Activated CD8-positive, alpha-beta memory T cell treated with anti-CD3 and anti-CD28 coated beads for 1 hour (primary cell): ENCODE measurements at places on chromosomes 13 and 19.

DNA sequence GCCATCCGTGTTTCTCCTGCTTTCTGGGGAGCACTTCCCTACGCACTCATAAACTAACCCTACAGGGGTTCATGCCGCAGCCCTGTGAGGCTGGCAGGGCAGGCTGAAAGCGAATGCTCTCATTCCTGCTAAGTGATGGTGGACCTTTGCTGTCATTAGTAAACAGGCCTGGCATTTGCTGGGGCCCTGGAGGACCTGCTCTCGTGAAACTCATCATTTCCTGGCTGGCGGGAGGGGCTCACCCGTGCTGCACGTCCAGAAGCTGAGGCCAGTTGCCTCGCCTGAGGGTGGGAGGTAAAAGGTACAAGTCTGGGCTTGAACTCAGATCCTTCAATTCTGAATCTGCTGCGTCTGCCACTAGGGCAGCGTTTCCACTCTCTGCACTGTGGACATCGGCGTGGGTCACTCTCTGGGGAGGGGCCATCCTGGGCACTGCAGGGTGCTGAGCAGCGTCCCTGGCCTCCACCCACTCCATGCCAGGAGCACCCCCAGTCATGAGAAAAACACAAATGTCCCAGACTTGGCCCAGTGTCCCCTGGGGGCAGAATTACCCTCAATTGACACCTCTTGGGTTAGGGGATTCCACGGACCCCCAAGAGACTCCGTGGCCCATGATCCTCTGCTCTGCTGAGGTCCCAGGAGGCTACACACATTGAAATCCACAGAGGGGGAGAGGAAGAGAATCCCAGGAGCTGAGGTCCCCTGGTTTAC is 7.0 kb downstream of the MOB3A start:
- no peak for DNase-seq

DNA sequence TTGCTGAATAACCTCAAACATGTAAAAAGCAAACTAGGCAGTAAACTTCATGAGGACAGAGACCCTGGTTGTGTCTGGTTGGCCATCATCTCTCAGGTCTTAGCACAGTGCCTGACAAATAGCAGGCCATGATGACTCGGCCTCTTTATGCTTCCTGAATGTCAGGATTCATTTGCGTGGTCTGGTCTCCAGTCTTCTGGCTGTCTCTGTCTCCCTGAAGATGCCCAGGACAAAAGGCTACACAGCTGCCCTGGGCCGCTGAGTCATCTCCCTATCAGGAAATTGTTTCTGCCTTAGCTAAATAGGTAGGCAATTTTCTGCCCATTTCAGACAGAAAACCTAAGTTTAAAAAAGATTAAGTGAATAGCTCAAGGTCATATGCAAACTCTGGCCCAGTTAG is 84.1 kb upstream of the FNDC3A start:
- no peak for DNase-seq

GRCh38 chr13:53068585-53069520 is 40.2 kb downstream of the OLFM4 start:
- DNase-seq, result no peak

DNA sequence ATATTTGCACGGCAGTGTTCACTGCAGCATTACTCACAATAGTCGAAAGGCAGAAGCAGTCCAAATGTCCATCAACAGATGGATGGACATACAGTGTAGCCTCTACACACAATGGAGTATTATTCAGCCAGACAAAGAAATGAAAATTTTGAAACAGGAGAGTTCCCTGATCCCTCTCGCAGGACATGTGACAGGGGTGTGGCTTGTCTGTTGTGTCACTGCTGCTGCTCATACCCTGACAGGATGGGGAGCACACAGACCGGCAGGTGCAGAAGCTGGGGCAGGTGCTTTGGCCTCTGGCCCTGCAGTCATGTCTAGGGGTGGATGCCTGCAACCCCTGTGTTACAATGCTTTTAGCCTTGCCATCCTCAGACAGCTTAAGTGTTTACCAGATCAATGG is 204.3 kb downstream of the EFNB2 start:
- DNase-seq, result no peak

GRCh38 chr19:4284176-4284958 is 5.3 kb downstream of the SHD start:
- DNase-seq, result no peak

DNA sequence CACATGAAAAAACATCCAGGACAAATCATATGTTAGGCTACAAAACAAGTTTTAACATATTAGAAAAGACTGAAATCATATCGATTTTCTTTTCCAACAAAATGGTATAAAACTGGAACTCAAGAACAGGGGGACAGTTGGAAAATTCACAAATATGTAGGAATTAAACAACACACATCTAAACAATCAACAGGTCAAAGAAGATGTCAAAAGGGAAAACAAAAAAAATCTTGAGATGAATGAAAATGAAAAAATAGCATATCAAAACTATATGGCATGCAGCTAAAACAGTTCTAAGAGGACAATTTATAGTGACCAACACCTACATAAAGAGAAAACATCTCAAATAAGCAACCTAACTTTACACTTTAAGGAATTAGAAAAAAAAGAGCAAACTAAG is 585.3 kb downstream of the UQCRFS1 start:
- DNase-seq, result no peak

DNA sequence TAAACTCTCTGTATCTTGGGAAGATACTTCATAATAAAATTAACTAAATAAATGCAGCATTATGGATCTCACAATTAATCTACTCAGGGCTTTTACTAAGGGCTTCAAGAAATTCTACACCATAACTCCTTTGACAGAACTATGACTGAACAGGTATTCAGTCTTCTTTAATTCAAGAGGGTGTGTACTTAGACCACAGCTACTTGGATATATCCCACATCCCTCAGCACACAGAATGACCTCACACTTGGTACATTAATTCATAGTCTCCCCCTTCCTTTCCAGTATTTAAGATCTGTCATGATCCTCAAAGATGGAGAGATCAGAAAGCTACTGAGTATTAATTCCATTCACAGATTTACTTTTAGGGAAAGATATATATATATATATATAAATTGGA is 11.6 kb downstream of the DIAPH3 start:
- DNase-seq, result no peak

DNA sequence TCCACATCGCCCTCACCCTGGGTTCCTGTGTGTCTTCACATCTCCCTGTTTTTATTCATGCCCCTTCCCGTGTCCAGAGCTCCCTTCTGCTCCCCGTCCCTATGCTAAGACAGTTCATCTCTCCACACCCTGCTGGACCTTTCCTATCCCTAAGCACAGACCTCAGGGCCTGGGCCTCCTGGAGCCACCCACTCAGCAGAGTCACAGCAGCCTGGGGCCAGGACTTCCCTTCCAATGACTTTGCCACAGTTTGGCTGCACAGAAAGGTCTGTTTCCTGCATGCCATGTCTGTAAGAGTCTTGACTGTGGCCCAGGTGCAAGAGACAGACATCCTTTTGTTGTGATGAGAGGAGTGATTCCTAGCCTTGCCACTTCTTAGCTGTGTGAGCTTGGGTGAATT is 470.7 kb downstream of the TSHZ3 start:
- no peak for DNase-seq

DNA sequence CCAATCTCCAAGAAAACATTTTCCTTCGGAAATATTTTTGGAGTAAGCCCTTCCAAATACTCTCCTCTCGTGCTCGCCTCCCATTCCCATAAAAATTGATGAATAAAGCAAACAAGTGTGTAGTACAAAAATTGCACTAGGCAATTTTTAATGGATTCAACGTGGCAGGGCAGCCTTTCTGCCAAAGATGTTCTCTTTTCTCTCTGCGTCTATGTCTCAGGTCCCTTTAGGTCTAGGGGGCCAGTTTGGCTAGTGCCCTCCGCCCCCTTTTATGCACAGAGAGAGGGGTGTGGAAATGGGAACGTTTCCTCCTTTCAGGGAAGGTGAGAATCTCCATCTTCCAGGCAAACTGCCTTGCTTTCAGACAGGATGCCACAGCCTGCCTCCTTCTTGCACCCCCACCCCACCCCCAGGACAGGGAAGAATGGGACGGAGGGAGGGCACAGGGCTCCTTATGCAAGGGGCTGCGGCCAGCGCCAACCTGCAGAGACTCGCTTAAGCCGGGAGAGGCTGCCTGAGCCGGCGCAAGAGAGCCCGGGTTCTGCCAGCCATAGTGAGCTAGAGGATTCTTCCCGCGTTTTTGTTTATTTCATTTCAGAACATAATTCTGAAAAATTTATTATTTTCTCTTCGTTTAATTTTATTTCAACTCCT is 2.7 kb upstream of the ZIC2 start:
- DNase-seq, result no peak

DNA sequence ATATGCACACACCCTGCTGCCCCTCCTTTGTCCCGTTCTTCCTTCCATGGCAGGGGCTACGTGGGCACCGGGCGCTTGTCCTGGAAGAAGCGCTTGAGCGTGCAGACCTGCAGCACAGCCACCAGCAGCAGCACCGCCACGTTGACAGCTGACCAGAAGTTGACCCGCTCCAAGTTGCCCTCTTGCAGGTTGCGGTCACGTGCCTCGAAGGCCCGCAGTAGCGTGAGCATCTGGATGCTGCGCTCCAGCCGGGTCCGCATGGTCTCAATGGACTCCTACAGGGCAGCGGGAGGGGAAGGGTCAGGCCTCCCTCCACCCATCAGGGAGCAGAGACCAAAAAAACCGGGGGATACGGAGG is 3.1 kb downstream of the TMED1 start:
- DNase-seq, result no peak
